Activated naive CD4-positive, alpha-beta T cell treated with anti-CD3 and anti-CD28 coated beads, Interleukin-2, amount 50 U/mL, for 16 hours (primary cell): ENCODE measurements at places on chromosomes 16 and 17.
A peak's percentile ranks its signal among the peaks of the same experiment; 100 is the strongest.

- DNase-seq = peak; percentile 57
Measured at GRCh38 chr17:68011199-68011665, 15.0 kb upstream of the C17orf58 start.

- no peak for DNase-seq
Measured at GRCh38 chr16:53478965-53479364, 24.0 kb downstream of the AKTIP start.

- no peak for DNase-seq
Measured at GRCh38 chr17:2452216-2452750, 51.4 kb upstream of the MNT start.

GRCh38 chr16:11249233-11250061, 6.6 kb downstream of the SOCS1 start:
- no peak for DNase-seq

DNA sequence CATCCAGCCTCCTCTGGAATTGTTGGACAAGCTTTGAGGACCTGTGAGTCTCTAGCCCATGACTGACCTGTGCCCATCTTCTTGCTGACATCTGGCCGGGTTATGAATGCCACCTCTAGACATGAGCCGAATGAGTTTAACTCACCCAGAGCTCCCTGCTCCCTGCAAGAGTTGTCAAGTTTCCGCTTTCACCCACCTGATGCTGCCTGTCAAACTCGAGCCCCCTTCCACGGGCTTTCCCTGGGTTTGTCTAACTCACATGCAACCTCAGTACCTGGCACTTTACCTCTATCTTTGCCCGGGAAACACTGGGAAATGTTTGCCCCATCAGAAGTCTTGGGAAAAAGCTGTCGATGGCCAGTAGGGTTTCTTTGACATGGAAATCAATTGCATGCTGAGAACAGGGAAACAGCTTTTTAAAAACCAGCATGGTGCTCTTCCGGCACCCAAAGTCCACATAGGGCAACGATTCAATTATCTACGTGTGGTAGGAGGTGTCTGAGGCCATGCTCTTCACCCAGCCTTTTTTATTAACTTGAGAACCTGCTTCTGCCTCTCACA, 33.8 kb upstream of the DNAH17 start:
- no peak for DNase-seq

DNA sequence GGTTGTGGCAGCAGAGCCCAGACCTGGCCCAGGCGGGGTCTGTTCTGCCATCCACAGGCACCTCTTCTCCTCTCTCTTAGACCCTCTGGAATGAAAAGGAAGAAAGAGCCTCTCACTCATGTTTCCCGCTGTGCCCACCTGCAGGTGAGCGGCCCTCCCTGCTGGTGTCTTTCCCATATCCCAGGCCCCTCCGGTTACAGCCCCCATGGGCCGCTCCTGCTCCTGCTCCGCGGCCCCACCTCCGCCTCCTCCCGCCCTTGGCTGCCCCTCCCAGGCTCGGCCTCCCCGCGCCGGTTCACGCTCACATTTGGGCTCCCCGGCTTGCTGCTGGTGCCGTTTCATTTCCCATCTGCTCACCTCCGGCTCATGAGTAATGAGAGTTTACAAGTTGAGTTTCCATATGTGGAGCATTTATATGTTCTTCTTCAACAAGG, 98.7 kb upstream of the SDK2 start:
- DNase-seq = no peak

DNA sequence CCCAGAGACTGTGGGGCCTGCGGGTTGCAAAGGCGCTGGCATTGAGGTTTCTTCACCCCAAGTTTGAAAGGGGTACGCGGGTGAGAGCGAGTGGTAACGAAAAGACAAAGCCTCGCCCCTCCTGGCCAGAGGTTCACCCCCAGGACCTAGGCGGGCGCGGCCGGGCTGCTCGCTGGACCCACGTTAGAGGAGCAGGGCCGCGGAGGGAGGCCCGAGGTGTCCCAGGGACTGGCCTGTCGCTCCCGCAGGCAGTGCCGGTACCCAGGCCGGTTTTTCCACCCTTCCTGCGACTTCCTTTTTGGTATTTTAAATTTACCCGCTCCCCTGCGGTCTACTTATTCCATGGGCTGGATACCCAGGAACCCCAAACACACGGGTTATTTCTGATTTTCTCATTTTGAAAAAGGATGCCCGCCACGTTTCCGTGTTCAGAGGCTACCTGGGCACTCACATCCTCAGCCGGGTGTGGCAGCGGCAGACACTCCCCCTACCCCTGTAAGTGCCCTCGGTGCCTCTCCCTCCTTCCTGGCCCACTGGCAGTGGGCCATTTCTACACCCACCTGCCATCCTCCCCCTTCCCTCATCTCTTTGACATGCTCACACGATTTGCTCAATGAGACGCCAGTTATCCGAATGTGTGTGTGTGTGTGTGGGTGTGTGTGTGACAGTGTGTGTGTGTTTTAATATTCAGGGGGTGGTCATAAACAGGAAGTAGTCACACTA, 1.6 kb upstream of the FOXL1 start:
- no peak for DNase-seq

DNA sequence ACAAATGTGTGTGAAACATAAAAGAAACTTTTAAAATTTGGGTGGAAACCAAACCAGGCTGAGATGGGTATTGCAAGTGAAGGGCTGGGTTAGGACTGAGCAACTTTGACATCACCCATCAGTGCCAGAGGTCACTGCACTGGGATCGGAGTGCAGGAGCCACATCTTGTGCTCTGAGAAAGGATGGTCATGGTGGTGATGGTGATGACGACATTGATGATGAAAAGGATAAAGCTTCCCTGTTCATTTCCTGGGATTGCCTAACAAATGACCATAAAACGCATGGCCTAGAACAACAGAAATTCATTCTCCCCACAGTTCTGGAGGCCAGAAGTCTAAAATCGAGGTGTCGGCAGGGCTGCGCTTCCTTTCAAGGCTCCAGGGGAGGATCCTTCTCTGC, 324.0 kb downstream of the MAF start:
- DNase-seq = no peak

GRCh38 chr17:8025176-8025911, 13.5 kb upstream of the ALOX15B start:
- no peak for DNase-seq

GRCh38 chr17:39671651-39672521, 3.6 kb downstream of the PNMT start:
- DNase-seq = no peak

DNA sequence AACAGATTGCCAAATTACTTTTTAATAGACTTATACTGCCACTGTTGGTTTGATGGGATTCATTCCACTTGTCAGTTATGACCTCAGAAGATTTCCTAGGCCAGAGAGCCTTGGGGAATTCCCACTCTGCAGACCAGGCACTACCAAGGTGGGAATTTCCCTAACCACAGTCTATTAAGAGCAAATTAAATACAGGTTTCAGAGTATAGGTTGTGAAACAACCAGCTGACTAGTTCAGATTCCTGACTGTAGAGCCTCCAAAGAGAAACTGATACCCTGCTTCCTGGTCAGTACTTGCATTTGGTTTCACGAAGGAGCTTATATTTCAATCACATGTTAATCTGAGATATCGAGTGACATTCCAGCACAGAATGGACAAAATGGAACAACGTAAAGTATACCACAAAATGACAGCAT, 186.5 kb downstream of the STX8 start:
- no peak for DNase-seq

DNA sequence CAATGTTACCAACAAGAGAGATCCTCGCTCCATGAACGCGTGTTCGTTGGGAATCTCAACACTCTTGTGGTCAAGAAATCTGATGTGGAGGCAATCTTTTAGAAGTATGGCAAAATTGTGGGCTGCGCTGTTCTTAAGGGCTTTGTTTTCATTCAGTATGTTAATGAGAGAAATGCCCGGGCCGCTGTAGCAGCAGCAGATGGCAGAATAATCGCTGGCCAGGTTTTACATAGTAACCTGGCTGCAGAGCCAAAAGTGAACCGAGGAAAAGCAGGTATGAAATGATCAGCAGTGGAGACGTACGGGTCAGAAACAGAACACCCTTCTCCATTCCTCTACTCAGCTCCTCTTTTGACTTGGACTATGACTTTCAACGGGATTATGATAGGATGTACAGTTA, 13.3 kb downstream of the SOCS1 start:
- no peak for DNase-seq

DNA sequence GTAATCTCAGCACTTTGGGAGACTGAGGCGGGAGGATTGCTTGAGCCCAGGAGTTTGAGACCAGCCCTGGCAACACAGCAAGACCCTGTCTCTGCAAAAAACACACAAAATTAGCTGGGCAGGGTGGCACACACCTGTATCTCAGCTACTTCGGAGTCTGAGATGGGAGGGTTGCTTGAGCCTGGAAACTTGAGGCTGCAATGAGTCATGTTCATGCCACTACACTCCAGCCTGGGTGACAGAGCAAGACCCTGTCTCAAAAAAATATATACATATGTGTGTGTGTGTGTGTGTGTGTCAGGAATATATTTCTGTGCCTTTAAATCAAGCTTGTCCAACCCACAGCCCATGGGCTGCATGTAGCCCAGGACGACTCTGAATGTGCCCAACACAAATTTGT, 55.2 kb downstream of the CRISPLD2 start:
- no peak for DNase-seq

DNA sequence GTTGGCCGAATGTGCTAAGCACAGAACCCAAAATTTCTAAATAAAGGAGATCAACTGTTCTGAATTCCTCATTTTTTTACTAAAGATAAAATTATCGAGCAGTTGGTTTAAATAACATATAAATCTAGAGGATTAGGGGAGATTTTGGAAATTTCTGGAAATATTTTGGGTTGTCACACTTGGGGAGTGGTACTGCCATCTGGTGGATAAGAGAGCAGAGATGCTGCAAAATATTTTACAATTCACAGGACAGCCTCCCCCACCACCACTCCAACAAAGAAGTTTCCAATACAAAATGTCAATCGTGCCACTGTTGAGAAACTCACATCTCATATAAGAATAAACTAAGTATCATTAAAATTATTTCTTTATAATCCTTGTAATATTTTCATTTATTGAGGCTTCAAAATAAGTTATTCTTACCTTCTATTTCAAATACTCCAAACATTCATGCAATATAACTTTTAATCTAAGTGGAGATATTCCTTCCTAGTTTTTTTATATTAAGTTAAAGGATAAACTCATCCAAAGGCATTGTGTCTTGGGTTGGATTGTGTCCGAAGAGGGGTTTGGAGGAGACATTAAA, 17.0 kb upstream of the ABCA8 start:
- DNase-seq = no peak

DNA sequence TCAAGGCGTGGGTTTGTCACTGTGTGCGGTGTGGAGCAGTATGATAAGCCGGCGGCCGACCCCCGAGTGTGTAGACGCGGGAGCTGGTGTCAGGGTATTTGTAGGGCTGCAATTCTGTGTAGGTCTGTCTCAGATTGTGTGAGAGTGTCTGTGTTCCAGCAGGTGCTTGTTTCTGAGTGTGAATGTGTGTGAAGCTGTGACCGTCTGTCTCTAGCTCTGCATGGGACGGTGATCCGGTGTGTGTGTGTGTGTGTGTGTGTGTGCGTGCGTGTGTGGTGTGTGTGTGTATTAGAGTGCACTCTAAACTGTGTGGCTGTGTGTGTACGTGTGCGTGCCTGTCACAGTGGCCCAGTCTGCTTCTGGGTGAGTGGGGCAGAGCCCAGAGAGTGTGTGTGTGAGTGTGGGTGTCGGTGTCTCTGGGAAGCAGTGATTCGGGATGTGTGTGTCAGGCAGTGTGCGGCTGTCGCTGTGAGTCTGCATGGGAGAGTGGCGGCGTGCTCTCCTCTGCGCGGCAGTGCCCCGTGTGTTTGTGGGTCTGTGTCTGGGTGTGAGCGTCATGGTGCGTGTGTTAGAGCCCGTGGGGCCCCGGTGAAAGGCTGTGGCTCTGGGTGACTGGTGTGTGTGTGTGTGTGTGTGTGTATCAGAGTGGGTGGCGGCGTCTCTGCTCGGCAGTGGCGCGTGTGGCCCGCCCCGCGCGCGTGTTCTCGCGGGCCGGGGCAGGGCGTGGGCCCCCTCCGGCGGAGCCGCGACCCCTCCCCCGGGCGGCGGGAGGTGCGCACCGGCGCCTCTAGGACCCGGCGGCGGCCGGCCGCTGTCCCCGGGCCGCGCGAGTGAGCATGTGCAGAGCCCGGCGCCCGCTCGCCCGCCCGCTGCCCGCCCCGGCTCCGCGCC, at the start of gene WSCD1:
Gene WSCD1 (plus strand): TSS at position 841 of the 891 bp plus-strand sequence. CDS start 10,280 bp downstream, outside the sequence.
- peak; percentile 20 for DNase-seq

DNA sequence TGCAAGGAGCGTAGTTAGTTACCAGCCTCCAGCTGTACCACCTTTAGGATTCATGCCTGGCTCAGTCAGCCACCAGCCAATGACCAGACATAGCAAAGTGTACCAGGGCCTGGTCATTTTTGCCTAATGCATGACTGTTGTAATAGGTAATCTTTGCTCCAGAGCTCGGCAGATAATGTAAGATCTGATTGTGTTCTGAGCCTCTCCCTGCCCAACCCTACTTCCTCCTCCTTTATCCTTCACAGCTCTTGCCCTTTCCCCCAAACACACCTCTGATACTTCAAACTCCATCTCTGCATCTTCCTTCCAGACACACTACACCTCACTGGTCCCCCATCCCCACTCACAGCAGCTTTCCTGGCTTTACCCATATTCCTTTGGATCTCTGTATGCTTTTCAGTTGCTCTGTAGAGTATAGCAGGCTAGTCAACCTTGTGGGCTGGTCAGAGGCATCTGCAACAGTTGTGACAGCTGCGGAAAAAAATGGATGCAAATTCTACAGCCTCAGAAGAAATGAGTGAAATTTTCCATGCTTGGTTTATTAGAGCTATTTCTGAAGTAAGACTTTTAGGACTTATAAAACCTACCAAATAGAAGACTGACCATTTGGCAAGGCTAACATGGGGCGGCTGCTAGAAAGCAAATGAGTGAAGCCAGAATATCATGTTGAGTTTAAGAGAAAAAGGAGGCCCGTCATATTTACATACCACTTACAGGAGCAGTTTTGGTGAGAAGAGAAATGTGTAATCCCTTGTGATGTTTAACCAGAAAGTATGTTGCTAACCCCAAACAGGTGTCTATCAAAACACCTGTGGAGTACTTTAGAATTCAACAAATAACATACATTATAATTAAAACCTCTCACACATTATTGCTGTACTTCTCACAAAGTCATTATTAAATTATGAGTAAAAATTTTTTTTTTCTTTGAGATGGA, 19.9 kb upstream of the C16orf87 start:
- DNase-seq = no peak

DNA sequence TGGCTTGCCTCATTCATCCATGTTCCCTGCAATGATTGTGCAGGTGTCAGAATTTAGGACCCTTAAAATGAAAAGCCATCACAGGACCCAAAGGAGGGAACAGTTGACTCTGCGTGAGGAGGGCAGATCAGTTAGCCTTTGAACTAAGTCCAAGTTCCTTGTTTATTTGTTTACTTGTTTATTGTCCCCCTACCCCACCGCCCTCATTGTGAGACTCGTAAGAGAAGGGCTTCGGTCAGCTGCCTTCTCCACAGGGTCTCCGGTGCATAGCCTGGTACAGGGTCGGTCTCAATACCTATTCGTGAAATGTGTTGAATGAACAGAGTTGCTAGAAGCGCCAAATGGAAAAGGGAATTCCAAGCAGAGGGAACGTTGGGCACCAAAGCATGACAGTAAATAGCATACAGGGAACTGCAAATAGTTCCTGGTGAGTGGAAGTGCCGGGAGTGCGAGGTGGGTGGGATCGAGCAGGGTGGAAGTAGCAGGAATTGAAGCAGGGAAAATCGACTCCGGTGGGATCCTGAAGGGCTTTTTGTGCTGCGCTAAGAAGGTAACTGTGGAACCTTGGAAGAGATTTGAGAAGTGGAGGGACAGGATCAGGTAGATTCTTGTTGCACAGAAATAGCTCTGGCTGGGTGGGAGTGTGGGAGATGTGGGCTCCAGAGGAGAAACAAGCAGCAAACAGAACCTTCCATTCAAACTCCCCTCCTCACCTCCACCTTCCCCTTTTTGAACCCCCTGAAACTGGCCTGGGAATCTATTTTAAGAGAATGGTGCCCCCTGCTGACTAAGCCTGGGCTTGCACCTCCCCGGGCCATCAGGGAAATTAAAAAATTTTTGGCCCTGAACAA, 12.7 kb downstream of the SLC35B1 start:
- DNase-seq = peak; percentile 73
